Vagina (tissue), 2 donors: ENCODE measurements at places on chromosomes 4 and X. TPM values are rescaled to one million over a fixed set of nuclear protein-coding genes. Genes with fewer than 3 reads are reported as not detected.

The CCDC110 gene
- 1.2 TPM for total RNA-seq

The CRMP1 gene
- total RNA-seq: 3.4 TPM

The KLHL4 gene
- total RNA-seq: 0.25 TPM

The EDNRA gene
- 41.5 TPM for total RNA-seq

The HHIP gene
- total RNA-seq: 0.25 TPM

The LAMP2 gene
- total RNA-seq: 106 TPM

The JCHAIN gene
- total RNA-seq: 2.7 TPM

The NXF2B gene
- total RNA-seq: not detected

The MAGED2 gene
- total RNA-seq: 116 TPM

The PRSS12 gene
- 15.0 TPM for total RNA-seq

The JAKMIP1 gene
- total RNA-seq: 5.2 TPM

The NAP1L3 gene
- total RNA-seq: 3.2 TPM

The TRIM60 gene
- not detected for total RNA-seq

The SMIM10L2A gene
- total RNA-seq: 1.5 TPM

The KCND1 gene
- total RNA-seq: 2.0 TPM

The TMPRSS11F gene
- total RNA-seq: 13.8 TPM

The JADE3 gene
- 5.2 TPM for total RNA-seq

The ABCG2 gene
- total RNA-seq: 7.4 TPM

The FGFBP2 gene
- 2.9 TPM for total RNA-seq

The MAGEA8 gene
- not detected for total RNA-seq

The FAM47E gene
- 0.49 TPM for total RNA-seq

The MGAT4D gene
- not detected for total RNA-seq

The TSPAN6 gene
- total RNA-seq: 19.6 TPM

The ZDHHC9 gene
- 19.2 TPM for total RNA-seq
